ENCODE measurements at places on chromosomes 5 and 9.
A peak's percentile ranks its signal among the peaks of the same experiment; 100 is the strongest.

- no peak for DNase-seq
Measured at GRCh38 chr5:54403885-54404416, 51.5 kb upstream of the HSPB3 start.

DNA sequence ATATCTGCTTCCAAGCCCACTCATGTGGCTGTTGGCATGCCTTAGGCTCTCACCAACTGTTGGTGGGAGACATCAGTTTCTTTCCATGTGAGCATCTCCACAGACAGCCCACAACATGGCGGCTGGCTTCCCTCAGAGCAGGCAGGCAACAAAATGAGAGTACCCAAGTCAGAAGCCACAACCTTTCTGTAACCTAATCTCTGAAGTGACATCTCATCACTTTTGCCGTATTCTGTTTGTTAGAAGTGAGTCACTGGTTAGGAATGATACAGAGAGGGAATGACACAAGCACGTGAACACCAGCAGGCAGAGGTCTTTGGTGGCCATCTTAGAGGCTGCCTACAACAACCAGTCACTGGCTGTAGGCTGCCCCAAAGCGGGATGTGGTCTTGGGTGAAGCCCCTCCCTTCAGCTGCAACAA is 88.6 kb upstream of the RASGRF2 start:
- DNase-seq, result no peak

- DNase-seq, result no peak
Measured at GRCh38 chr9:89865357-89865756, 260.5 kb downstream of the GADD45G start.

- no peak for DNase-seq
Measured at GRCh38 chr9:136079211-136079915, 15.7 kb downstream of the NACC2 start.

DNA sequence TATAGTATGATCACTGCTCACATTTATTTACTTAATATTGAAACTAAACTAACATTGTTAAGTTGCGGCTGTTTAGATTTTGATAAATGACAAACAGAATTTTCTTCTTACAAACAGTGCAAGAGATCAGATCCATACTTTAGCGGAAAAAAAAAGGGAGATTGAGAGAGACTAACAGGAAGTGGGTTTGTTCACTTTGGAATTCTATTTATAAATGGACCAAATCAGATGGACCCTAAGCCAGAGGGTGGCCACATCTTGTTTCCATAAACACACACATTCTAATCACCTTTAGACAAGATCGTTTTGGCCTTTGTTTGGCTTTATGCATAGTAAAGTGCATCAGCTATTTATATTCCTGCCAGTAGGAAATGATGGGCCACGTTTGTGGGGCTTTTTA is 381.4 kb upstream of the CD180 start:
- DNase-seq, result no peak

- no peak for DNase-seq
Measured at GRCh38 chr5:147434049-147434448, 75.8 kb downstream of the DPYSL3 start.

DNA sequence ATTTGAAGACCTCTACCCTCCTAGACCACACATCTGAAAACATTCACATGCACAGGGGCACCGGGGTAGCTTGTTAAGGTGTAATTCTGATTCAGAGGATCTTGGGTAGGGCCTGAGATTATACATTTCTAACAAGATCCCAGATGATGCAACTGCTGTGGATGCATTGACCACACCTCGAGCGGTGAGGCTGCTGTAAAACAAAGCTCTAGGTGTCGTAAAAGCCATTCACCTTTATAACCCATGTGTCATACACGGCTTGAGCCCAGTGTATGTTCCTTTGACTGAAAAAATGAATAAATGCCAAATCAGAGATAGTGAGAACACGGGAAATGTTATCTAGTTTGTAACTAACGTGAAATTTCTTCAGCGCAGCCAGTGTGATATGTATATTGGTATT is 1578.2 kb upstream of the WWC1 start:
- no peak for DNase-seq

GRCh38 chr5:93062548-93062947 is 518.5 kb downstream of the NR2F1-AS1 start:
- no peak for DNase-seq

- no peak for DNase-seq
Measured at GRCh38 chr5:117740268-117740667, 1165.6 kb upstream of the SEMA6A start.

GRCh38 chr9:130364619-130365322 is 80.0 kb upstream of the ASS1 start:
- DNase-seq, result no peak

GRCh38 chr5:127084656-127085055 is 11.4 kb upstream of the C5orf63 start:
- DNase-seq, result no peak

DNA sequence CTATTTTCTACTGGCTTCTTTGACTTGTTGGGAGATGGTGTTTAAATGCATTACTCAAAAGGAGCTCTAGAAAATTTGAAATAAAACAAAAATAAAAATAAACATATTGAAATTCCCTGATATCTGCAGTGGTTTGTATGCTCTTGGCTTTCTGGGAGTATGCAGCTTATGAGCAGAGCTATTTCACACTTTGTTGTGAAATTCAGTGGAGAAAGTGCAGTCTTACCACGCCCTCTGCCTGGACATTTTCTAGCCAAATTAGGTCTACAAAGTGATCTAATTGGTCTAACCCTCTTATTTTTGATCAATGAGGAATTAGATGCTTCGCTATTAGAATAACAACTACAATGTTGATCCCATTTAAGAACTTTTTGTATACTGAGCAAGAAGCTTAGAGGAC is 66.8 kb downstream of the INSYN2B start:
- DNase-seq, result no peak

- DNase-seq, result no peak
Measured at GRCh38 chr5:80217667-80218066, 38.2 kb downstream of the SERINC5 start.

GRCh38 chr5:27571681-27572080 is 533.3 kb upstream of the CDH9 start:
- no peak for DNase-seq

GRCh38 chr9:8680157-8680556 is 880.6 kb upstream of the DMAC1 start:
- no peak for DNase-seq

GRCh38 chr5:9440517-9440916 is 105.4 kb downstream of the SEMA5A start:
- DNase-seq, result peak; percentile 37

DNA sequence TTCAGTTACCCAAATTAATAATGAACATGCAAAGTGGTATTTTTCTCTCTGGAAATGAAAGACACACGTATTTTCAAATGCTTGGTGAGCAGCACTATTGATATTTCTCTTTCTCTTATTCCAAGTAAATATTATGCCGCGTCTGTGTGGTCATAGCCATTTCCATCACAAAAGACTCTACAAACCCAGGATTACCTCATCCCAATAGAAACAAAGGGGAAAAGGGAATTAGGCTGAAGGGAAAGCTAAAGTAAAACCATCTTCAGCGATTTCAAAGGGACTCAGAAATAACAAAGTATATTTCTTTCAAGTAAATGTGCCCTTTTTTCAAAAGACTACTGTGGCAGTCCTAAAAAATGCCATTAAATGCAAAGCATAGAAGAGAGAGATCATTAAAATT is 62.0 kb upstream of the FST start:
- DNase-seq, result no peak

DNA sequence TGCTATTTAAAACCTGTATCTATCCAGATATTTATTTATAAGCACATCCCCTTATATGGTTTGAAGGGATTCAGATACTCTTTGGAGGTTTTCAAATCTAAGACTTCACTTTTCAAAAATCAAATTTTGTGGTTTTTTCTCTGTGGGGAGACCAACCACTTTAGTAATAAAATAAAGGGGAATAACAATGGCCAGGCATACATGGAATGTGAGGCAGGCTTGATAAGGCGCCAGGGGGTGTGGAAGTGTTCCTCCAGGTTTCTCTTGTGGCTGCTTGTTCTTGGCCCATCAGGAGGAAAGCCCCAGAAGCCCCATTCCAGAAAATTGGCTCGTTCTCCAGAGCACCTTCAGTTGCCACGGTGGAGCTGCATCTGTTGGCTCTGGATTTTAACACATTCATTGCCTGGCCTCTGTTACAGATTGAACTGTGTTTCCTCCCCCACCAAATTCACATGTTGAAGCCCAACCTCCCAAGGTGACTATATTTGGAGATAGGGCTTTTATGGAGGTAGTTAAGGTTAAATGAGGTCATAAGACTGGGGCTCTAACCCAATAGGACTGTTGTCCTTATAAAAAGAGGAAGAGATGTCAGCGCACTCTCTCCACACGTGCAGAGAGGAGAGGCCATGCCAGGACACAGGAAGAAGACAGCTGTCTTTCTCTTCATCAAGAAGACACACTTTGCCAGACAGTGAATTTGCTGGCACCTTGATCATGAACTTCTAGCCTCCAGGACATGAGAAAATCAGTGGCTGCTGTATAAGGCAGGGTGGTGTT is 195.9 kb downstream of the TMEM38B start:
- no peak for DNase-seq

GRCh38 chr9:101840694-101841188 is 102.3 kb upstream of the GRIN3A start:
- DNase-seq, result no peak

- no peak for DNase-seq
Measured at GRCh38 chr5:123359454-123360200, 63.6 kb downstream of the CEP120 start.

DNA sequence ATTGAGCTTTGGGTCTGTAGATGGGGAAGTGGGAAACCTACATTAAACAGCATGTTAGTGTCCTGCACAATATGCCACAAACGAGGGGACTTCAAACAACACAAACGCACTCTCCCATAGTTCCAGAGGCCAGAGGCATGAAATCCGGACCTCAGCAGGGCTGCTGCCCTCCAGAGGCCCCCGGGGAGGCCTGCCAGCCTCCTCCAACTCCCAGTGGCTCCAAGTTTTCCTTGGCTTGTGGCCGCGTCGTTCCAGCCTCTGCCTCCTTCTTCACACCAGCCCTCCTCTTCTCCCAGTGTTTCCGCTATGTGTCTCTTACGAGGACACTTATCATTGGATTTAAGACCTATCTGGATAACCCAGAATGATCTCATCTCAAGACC is 13.3 kb upstream of the COL5A1 start:
- DNase-seq, result no peak

GRCh38 chr9:87712801-87713277 is 13.1 kb upstream of the CTSL start:
- DNase-seq, result no peak

- no peak for DNase-seq
Measured at GRCh38 chr5:73120222-73121118, at the start of gene TMEM171. TSS of gene TMEM171 (plus strand) at chr5:73120575. CDS start at chr5:73123374, 2,799 bp downstream.

DNA sequence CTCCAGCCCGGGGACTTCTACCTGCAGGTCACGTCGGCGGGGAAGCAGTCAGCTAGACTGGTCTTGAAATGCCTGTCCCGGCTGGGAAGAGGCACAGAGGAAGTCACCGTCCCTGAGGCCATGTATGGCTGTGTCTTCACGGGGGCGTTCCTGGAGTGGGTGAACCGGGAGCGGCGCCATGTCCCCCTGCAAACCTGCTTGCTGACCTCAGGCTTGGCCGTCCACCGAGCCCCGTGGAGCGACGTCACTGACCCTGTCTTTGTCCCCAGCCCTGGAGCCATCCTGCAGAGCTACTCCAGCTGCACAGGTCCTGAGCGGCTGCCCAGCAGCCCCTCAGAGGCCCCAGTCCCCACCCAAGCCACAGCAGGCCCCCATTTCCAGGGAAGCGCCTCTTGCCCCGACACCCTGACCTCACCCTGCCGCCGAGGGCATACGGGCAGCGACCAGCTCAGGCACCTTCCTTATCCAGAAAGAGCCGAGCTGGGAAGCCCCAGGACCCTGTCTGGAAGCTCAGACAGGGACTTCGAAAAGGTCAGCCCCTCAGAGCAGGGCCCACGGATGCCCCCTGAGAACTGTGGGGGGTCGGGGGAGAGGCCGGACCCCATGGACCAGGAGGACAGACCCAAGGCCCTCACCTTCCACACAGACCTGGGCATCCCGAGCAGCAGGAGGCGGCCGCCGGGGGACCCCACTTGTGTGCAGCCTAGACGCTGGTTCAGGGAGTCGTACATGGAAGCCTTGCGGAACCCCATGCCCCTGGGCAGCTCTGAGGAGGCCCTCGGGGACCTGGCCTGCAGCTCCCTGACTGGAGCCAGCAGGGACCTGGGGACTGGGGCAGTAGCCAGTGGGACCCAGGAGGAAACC is 47.8 kb downstream of the PLEKHG4B start:
- DNase-seq, result no peak

DNA sequence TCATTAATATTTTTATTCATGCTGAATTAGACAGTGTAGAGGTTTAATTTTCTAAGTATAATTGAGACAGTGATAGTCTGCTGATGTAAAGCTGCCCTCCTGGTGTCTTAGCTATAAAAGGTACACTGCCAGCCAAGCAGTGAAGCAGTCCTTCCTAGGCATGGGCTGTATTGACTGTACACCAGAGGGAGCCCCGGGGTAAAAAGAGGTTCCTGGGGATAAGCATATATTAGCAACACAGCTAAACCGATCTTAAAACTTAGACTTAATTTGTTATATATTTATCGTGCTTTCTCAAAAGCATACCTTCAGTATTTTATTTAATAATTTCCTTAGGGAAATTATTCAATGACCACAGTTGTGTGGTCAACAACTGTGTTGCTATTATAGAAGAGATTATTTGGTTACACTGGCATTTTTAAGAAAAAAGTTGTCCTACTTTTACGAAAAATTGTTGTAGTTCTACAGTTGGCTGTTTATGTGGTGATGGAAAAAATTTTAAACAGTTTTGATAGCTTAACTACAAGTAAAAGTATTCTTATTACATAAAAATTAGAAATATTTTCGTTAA is 68.8 kb downstream of the ELL2 start:
- DNase-seq, result no peak

- no peak for DNase-seq
Measured at GRCh38 chr9:10512144-10512543, 100.7 kb downstream of the PTPRD start.

DNA sequence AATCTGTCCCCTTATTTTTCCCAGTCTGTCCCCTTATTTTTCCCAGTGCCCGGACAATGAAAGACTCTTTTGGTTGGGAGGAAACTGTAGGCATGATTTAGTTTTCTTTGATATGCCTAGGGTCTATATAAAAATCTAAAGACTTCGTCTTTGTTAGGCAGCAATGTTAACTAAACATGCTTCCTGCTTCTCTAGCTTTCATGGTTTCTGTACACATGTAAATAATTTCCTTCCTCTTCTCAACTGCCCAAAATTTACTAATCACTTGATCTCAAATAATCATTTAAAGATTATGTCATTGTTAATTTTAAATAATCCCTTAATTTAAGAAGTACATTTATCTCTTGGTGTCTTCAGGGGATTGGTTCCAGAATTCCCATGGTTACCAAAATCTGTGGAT is 47.8 kb upstream of the RAPGEF6 start:
- no peak for DNase-seq

DNA sequence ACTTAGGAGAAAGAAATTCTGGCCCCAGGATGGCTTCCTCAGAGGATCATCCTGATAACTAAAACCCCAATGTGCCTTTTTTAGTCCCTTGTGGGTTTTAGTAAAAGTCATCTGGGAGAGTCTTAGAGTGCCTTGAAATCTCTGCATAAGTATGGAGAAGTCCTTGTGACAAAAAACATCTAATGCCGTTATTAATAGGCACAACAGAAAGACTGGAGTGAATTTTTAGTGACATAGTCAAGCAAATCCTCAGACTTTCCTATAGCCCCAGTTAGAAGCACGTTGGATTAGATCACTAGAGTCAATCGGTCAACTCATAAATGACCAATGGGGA is 108.2 kb upstream of the MPDZ start:
- DNase-seq, result no peak

All from AG04449 (cell line).